Activated effector memory CD4-positive, alpha-beta T cell treated with Interleukin-2 at 50 U/mL for 16 hours (primary cell): ENCODE measurements at places on chromosomes 12 and 14.

GRCh38 chr12:126055521-126055920 is 990.3 kb downstream of the AACS start:
- DNase-seq = no peak

DNA sequence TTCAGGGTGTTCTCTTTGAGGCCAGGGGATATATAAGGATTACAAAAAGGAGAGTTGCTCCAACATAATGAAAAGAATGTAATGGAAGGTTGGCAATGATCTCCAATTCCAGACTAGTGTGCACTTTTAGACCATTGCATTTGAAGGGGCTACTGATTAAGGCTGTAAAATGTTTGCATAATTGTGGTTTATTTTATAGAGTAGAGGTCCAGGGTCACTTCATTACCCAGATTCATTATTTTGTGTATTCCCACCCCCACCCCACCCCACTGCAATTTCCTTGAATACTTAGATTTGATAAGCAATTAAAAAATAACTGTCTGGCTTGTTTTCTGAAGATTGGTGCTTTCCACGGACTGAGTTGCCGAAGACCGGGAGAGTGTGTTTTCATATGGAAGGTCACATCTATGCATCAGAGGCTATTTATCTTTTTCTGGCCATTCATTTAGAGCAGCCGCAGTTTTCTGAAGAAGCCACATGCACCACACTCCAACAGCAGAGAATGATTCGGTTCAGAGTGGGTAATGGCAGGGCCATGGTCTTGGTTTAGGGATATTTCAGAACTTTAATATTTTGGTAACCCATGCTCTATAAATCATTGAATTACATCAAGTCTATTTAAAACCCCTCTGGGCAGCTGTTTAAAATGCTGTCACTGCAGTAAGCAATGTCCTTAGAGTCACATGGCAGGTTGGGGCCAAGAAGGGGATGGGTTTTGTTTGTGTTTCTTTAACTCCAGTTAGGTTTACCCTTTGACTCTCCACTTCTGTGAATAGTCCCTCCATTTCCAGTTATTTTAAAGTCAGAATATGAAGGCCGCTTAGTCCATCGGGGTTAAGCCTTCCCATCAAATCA is 94.6 kb downstream of the TMEM30B start:
- DNase-seq = no peak

GRCh38 chr12:51951843-51952722 is 584 bp downstream of the ACVR1B start:
- DNase-seq = no peak

DNA sequence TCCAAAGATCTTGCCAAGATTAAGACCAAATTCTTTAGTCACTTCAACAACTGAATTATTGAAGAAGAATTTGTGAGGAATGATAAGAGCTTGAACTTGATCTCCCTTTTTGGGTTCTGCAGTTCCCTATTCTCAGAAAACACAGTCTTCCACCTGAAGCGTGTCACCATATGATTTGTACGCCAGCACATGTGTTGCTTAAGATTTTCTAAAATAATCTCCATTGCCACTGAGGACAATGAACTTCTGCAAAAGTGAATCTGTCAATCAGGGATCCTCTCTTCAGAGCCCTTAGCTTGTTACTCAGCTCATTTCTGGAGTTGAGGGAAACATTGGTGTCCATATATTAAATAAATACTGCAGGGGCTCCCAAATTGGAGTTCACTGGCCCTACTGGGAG is 4.2 kb upstream of the SPIC start:
- no peak for DNase-seq

DNA sequence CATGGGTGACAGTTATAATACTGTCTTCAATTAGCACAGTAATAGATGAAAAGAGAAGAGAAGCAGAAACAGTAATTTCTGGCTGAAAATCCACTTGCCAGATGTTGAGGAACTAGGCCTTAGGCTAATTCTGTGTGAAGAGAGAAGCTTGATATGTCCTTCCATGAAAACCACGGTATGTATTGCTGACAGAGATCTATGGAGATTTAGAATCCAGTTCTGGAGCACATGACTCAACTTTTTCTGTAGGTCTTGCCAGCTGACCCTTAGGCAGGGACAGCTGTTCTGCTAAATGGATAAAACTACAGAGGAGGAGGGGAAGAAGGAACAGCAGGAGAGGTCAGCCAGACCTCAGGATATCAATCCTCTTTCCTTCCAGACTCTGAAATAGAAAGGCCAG is 211.5 kb downstream of the PRKD1 start:
- no peak for DNase-seq

- DNase-seq = no peak
Observed at GRCh38 chr12:6116471-6117021, 7.9 kb downstream of the VWF start.

DNA sequence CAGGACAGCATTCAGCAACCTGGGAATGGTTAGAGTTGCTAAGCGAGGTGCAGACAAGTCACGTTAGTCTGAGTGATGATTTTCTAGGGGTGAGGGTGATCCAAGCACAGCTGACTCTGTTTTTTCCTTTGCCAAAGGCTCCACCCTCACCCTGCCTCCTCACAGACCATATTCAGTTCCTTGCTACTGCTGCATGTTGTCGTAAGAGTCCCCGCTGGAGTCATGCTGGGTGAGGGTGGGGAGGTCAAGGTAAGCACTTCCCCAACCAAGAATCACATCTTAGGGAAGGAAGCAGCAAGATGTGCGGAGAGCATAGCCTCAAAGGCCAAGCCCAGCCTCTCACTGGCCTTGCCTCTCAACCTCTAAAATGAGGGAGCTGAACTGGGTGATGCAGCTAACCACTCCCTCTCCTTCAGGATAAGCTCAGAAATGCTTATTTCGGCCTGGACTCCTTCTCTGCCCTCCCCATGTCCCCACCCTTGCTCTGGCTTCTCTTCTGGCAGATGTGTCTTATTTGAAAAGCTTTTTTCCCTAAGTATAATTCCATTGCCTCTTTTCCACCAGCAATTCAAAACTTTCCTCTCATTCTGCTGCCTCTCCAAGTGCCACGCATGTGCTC is 66.9 kb upstream of the ACTN1 start:
- no peak for DNase-seq

- DNase-seq = no peak
Observed at GRCh38 chr12:94178882-94179281, 30.5 kb downstream of the PLXNC1 start.

GRCh38 chr12:87660987-87661774 is 368.0 kb downstream of the C12orf50 start:
- DNase-seq = no peak

- DNase-seq = no peak
Observed at GRCh38 chr12:10048526-10048925, 18.0 kb downstream of the CLEC9A start.

GRCh38 chr14:35352274-35353233 is 52.0 kb downstream of the NFKBIA start:
- DNase-seq = no peak

- no peak for DNase-seq
Observed at GRCh38 chr14:92938235-92938875, 15.4 kb downstream of the CHGA start.

DNA sequence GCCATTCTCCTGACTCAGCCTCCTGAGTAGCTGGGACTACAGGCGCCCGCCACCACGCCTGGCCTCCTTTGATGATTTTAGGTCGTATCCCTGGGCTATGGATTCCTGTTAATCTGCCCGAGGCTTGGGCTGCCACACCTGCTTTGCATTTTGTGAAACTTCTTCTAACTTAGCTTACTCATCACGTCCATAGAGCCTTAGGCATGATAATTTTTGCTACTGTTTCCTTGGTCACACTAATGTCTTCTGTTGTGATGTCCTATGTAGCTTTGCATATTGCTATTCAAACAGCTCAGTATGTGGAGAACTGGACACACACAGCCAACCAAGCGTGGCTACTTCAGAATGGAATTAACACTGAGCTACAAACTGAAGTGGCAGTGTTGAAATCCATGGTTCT is 47.5 kb upstream of the DDX11 start:
- DNase-seq = no peak

GRCh38 chr14:76201162-76201561 is 49.4 kb downstream of the GPATCH2L start:
- no peak for DNase-seq

DNA sequence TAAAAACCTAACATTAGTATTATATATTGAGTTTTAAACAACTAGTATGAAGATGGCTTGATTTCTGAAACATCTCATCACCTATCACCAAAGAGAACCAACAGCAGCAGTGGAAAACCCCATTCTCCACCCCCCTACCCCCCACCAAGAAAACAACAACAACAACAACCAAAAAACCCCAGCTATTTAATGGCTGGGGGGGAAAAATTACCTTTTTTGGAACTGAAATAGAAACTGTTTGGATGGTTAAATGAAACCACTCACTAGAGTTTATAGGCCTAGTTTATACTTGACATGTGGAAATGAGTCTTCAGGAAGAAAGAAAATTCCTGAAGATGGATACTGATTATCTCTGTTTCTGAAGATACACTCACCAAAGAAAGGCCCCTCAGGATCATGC is 30.3 kb downstream of the PPP2R5E start:
- no peak for DNase-seq

GRCh38 chr12:62893276-62893675 is 41.7 kb downstream of the PPM1H start:
- DNase-seq = no peak

GRCh38 chr14:105315211-105315721 is 718 bp downstream of the PACS2 start:
- DNase-seq = peak; percentile 50

DNA sequence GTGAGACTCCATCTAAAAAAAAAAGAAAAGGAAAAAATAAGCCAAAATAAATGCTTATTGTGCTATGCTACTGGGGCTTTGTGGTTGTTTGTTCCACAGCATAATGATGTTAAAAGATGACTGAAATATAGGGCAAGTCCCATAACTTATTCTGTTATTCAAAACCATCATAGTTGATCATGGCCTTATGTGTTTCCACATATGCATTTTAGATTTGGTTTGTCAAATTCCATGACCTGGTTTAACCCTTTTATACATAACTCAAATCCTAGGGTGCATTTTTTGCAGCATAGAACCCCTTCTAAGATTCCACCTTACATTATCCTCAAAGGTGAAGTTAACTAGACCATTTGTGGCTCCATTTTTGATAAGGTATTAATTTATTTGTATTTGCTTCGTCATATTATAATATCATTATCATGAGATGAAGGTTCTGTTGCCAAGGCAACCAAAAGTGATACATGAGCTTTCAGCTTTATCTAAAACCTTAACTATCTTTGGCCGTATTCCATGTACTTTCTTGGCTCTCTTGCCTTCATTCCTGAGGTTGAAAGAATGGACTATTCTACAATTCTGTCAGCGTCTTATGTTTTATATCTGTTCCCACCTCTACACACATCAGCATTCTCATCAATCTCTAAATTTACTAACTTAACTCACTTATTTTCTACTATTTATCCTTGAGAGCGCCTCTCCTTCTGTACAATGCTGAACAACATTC is 138.7 kb upstream of the DYRK2 start:
- DNase-seq = no peak

GRCh38 chr14:35897616-35898111 is 71.5 kb downstream of the BRMS1L start:
- no peak for DNase-seq

GRCh38 chr12:49564686-49565405 is 3.1 kb downstream of the MCRS1 start:
- no peak for DNase-seq

GRCh38 chr12:106113042-106113441 is 25.7 kb downstream of the NUAK1 start:
- no peak for DNase-seq

GRCh38 chr14:54839701-54840119 is 62.9 kb downstream of the GCH1 start:
- no peak for DNase-seq

DNA sequence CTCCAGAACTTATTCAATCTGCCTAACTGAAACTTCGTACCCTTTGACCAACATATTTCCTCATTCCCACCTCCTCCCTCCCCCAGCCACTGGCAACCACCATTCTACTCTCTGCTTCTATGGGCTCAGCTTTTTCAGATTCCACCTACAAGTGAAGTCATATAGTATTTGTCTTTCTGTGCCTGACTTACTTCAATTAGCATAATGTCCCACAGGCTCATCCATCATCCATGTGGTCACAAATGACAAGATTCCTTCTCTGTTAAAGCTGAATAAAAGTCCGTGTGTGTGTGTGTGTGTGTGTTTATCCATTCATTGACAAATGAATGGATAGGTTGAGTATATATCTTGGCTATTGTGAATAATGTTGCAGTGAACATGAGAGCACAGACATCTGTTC is 1.3 kb upstream of the C14orf39 start:
- no peak for DNase-seq

DNA sequence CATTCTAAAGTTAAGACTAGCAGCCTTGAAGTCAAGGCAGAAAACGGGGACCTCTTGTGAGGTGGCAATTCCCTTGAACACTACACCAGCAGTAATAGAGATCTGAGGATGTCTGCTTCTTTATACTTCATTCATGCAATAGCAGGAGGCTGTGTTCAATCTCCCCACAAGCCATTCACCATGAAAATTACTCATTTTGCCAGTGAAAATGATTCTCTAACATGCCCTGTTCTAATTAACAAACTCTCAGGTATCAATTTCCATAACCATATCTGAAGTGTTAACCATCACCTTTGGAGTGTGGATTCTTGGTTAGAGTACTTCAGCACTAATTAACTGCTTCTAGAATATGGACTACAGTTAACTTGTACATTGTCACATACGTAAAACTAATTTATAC is 3.4 kb upstream of the GLIPR1 start:
- no peak for DNase-seq

DNA sequence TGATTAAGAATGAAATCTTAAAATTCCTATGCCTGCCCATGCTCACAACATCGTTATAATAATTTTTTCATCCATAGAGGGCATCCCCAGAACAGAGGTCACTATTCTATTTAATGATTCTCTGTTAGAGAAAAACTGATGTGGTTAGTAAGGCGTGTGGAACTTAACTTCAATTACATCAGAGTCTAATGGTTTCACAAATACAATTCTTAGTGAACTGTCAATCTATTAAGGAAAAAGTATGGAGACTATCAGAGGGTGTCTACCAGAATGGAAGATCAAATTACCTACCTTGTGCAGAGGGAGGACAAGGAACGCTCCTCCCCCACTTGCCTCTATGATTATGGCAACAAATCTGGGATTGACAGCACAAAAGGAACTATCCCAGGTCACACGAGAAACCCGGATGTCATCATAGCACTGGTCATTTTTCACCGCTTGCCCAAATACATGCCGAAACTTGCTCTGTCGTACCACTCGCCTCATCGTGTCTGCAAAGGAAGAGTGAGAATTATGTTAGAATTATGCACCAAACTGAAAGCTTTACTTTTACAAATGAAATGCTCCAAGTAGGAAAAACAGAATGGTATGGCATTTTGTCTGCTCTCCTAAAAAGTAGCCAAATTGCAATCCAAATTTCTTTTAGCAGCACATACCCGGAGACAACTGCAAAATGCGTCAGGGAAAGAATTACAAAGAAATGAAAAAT is 30.3 kb downstream of the CORO1C start:
- no peak for DNase-seq
